ENCODE measurements at places on chromosomes 16 and 17.
A peak's percentile ranks its signal among the peaks of the same experiment; 100 is the strongest.

- DNase-seq = no peak
Measured at GRCh38 chr17:49659661-49660382, 18.1 kb downstream of the SPOP start.

DNA sequence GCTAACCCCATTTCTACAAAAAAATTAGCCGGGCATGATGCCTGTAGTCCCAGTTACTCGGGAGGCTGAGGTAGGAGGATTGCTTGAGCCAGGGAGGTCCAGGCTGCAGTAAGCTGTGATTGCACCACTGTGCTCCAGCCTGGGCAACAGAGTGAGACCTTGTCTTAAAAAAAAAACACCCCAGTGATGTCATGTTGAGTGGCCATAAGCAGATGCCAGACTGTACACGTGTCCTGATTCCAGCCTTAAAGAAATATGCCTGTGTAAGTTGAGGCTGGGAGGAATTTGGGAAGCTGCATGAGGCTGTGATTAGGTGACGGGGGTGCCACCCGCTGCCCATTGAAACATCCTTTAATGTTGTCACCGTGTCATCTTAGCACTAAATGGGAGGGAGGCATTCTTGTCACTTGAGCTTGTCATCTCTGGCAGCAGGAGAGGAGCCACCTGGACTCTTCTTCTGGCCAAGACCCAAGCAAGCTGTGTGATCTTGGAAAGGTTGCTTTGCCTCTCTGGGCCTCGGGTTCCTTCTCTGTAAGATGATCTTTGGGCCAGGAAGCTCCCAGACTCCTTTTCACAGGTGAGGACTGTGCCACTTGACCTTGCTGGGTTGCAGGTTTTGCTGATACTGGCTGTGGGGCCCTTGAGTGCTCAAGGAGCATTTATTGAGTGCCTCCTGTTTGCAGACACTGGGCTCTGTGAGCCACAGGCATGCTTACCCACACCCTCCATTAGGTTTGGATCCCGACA is 98.3 kb upstream of the CIBAR2 start:
- DNase-seq = no peak

DNA sequence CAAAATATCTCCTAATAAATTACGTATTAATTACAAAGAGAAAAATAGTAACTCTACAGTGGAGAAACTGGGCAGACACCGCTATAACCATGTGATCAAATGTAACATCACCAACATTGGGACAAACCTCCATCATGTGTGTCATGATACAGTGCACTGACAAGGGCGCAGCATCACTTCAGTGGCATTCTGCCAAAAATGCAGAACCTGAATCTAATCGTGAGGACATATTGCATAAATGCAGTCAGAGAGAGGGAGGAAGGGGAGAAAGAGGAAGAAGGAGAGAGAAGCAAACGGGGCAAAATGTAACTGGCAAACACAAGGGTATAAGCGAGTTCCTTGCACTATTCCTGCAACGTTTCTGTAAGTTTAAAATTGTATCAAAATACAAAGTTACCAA is 74.2 kb upstream of the MARCHF10 start:
- no peak for DNase-seq

DNA sequence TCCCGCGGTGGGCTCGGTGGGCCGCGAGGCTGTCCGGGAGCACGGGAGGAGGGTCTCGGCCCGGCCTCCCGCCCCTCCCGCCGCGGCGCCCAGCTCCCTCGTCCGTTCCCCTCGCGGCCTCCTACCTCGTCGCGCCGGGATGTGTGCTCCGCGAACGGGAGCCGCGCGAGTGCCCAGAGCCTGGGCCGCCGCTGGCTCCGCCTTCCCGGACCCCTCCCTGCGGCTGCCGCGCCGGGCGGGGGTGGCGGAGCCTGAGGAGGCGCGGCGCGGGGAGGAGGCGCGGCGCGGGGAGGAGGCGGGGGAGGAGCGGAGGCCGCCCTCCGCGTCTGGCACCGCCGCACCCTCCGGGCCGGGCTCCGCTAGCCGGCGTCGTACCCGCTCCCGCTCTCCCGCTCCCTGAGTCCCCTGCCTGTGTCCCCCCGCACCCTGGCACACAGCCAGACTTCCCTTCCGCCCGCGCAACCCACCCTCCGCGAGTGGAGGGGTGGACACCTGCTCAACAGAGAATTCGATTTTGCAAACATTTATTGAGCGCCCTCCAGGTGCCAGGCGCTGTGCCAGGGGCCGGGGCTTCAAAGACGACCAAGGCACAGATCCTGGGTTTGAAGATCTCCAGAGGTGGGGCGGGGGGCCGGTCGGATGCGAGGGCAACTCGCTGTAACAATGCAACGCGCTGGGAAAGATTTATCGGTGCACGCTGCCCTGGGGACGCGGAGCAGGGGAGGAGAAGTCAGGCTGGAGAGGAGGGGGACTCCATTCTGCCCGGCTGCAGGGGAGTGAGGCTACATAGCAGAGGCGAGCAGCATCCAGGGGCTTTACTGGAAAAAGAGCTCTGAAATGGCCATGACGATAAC is at the start of gene MPP3:
MPP3 (minus strand) TSS at position 171 of the 854 bp plus-strand sequence. CDS start 1,240 bp downstream, outside the sequence.
- DNase-seq = peak; percentile 47

GRCh38 chr17:80991645-80992076 is at the start of gene CHMP6:
Gene CHMP6 (plus strand): TSS chr17:80991841. CDS start chr17:80991919, 78 bp downstream.
- DNase-seq = peak; percentile 80

DNA sequence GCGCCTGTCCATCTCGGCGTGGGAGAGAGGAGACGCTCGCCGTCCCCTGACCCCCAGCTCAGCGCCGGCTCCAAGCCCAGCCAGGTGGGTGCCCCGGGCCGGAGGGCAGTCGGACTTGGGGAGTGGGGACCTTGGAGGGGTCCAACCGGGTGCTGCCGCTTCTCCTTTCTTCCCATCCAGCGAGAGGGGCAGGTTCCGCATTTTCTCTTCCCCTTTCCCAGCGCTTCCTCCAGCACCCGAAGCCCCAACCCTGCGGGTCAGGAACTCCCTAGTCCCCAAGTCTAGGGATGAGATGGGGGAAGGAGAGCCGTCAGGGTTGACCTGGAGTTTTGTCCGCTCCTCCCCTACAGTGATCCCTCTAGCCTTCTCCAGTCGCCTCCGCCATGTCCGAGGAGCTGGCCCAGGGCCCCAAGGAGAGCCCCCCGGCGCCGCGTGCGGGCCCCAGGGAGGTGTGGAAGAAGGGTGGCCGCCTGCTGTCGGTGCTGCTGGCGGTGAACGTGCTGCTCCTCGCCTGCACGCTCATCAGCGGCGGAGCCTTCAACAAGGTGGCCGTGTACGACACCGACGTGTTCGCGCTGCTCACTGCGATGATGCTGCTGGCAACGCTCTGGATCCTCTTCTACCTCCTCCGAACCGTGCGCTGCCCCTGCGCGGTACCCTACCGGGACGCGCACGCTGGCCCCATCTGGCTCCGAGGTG is at the start of gene OTOP2:
OTOP2 (plus strand) TSS at position 24 of the 699 bp plus-strand sequence; CDS start at position 384, 360 bp downstream.
- DNase-seq = peak; percentile 27

GRCh38 chr17:10384175-10384574 is 11.4 kb upstream of the MYH13 start:
- no peak for DNase-seq

GRCh38 chr16:87201790-87202189 is 115.4 kb downstream of the C16orf95 start:
- DNase-seq = no peak

- DNase-seq = no peak
Measured at GRCh38 chr17:80296221-80296620, 35.6 kb downstream of the RNF213 start.

- DNase-seq = peak; percentile 63
Measured at GRCh38 chr17:49031965-49032928, 35.1 kb downstream of the IGF2BP1 start.

Data from activated CD4-positive, alpha-beta T cell treated with anti-CD3 and anti-CD28 coated beads for 48 hours (primary cell).